Stimulated activated CD4-positive, alpha-beta T cell treated with anti-CD3 and anti-CD28 coated beads, TNF-alpha, amount 100 ng/mL, for 24 hours (primary cell): ENCODE measurements at places on chromosomes 3 and 15.

- no peak for DNase-seq
Observed at GRCh38 chr3:64247991-64248646, 22.9 kb upstream of the PRICKLE2 start.

DNA sequence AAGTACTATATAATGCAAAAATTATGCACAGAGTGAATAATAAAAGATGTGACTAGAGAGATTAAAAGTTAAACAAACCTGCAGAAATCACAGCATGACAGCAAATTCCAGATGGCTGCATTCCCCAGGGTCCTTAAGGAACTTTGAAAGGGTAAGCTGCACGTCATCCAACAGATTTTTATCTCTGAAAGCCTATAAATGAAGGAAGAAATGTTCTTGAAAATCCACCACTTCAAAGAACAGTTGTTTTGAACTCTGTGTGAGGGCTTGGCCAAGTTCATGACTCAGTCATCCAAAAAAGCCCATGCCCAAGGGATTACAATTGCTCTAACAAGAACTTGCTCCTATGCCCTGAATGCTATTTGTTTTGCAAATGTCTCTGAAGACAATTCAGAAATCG, 603.6 kb downstream of the PLOD2 start:
- no peak for DNase-seq

DNA sequence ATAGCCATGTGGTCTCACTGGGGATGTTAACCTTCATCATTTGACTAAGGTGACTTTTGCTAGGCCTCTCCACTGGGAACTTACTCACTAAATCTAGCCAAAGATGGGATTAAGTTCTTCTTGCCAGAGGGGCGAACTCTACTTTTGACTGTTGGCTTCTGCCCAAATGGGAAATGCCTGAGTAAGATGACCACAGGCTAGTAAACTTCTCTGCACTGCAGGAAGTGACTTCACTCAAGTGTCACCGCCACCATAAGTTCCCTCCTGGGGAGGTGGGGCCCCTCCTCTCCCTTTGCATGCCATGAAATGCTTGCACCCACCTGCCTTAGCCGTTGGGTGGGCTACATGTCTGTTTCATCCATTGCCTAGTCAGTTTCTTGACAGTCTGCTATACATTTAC, 388.3 kb downstream of the FEZF2 start:
- DNase-seq: no peak

GRCh38 chr15:44541282-44541958, 4.5 kb downstream of the EIF3J start:
- DNase-seq: no peak

DNA sequence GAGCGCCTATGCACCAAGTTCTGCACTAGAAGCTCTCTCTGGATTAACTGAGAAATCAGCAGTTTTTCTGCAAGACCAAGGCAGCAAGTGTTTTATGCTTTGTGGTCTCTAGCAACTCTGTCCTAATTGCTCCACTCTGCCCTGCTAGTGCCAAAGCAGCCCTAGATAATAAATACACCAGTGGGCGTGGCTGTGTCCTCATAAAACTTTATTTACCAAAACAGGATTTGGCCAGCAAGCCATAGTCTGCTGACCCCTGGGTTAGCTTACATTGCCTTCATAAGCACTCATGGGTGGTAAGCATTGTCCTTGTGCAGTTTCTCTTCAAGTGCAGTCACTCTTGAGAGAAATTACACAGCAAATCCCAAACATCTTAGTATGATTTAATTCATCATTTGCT, 30.7 kb upstream of the SLC24A5 start:
- DNase-seq: no peak

GRCh38 chr3:172680684-172681083, 30.2 kb downstream of the NCEH1 start:
- no peak for DNase-seq

- no peak for DNase-seq
Observed at GRCh38 chr3:9158865-9159630, 90.4 kb downstream of the SRGAP3 start.

DNA sequence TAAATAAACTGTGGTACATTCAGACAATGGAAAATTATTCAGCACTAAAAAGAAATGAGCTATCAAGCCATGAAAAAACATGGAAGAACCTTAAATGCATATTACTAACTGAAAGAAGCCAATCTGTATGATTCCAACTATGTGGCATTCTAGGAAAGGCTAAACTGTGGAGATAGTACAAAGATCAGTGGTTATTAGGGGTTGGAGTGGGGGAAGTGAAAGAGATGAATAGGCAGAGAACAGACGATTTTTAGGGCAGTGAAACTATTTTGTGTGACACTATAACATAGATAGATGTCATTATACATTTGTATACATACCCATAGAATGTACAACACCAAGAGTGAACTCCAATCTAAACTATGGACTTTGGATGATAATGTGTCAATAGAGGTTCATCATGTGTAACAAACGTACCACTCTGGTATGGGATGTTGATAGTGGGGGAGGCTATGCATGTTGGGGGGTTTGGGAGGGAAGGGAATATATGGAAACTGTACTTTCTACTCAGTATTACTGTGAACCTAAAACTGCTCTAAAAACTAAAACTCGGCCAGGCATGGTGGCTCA, 29.0 kb downstream of the RAB27A start:
- no peak for DNase-seq

GRCh38 chr15:43095708-43096347, 10.0 kb downstream of the UBR1 start:
- no peak for DNase-seq

DNA sequence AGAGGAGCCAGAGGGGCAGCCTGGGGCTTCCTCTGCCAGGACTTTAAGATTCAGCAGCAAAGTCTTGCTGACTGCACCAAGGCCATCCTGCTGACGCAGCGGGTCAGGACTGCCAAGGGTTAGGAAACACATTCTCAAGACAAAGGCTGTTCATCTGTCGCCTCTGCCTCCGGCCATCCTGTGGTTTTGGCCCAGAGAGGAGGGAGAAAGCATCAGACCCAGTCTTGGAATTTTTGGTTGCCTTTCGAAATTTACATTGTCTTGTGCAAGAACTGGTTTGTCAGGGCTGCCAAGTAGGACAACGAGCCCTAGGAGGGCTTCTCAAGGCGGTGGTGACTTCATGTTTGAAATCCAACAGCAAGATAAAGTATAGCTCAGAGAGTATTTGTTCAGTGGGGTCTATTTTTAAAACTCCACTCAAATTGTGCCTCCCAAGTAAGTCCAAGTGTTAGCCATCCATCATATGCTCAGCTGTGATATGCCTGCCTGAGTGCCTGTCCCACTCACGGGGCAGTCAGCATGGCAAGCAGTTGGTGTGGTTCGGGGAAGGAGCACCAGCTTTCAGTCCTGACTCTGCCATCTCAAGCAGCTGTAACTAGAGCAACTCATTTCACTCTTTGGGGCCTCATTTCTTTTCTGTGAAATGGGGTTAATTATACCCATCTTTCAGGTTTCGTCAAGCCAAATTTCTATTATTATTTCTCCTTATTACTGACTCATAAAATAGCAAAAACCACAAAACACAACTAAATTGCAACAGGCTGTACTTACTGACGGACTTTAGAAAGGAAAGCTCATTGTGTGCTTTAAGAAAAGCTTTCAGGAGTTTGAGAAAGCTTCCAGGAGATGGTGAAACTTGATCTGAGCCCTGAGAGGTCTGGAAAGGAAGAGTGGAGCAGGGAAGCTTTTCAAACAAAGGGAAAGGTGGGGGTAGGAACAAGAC, 42.4 kb upstream of the RHO start:
- no peak for DNase-seq

GRCh38 chr3:71142441-71143161, 440.9 kb downstream of the FOXP1 start:
- no peak for DNase-seq
